ENCODE measurements at places on chromosomes 3 and 15.

- DNase-seq: no peak
These were observed 19.3 kb upstream of the SLC4A7 start for GRCh38 chr3:27503526-27503925.

DNA sequence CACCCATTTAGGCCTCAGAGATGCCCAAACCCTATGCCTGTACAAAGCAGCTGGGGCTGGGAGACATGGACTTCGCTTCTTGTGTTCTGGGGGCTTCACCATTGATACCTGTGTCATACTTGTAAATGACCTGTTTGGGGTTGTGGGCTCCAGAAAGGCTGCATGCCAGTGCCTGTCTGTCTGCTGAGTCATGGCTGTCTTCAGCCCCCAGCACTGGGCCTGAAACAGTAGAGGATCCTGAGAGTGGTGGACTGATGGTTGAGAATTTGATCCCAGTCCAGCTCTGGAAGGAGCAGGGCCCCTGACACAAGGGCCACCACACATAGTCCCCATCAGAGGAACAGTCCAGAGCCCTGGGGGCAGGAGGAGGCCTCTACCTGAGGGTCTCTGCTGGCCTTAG lies 24.6 kb upstream of the APEH start:
- no peak for DNase-seq

DNA sequence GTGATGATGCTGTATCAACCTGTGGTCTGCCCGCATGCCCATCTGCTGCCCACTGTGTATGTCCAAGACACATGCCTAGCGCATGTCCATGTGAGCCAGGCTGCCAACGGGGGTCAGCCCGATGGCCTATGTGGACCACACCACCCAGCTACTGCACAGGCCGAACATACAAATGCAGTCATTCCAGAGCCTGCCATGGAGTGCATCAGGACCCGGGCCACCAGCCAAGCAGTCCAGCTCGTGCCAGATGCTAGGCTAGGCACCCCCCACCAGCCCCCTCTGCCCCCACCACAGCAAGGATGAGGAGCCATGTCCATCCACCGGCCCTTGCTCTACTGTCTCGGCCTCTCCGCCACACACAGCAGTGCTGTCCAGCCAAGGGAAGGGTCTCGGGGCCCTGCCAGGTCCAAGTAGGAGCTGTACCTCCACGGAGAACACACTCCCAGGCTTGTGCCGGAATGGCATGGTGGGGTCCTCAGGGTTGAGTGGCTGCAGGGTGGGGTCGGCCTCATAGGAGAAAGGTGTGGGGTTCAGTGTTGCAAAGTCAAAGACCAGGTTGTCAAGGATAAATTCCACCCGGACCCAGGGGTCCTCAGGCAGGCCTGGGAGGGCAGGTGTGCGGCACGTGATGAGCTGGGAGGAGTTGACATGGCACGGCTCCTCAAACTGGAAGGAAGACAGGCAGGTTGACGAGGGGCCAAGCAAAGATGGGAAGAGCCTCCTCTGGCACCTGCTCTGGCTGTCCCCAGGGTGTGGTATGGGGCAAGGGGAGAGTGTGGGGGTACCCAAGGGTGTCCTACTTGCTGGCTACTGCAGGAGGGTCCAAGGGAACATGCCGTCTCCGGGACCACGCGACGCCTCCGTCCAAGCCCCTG lies 15.3 kb downstream of the PLXNB1 start:
- DNase-seq: no peak

DNA sequence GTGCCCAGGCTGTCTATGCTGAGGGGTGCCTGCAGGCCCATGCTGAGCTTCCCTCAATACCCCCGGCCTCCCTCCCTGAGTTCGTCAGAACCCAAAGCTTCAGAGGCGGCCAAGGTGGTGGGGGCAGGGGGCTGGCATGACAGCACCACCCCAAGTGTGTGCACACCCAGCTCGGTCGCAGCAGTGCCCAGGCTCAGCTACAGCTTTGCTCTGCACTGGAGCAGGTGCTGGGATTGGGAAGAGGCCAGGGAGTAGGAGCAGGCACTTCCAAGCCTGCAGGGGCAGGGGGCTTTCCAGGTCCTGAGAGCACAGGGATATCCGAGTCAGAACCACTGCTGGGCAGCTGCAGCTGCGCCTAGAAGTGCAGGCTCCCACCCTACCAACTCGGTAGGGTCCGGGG lies 283.9 kb downstream of the UBE2E2 start:
- no peak for DNase-seq

GRCh38 chr3:128496602-128497304 lies 3.8 kb upstream of the GATA2 start:
- peak; percentile 54 for DNase-seq

DNA sequence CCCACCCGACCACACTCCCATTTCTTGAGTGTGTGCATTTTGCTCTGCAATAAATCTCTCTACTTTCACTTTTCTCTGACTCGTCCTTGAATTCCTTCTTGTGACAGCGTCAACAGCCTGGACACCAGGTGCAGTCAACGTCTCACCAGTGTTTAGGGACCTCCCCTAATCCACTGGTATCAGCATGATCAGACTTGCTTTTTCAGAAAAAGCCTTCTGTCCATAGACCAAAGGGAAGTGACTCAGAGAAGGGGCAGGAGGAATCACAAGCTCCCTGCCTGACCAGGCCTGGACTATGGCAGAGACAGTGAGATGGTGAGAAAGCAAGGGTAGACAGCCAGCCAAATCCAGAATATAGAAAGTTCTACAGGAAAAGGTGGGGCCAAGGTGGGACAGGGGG lies 15.5 kb downstream of the CCR5 start:
- no peak for DNase-seq

GRCh38 chr15:53830707-53831386 lies 71.4 kb upstream of the WDR72 start:
- DNase-seq: no peak

- no peak for DNase-seq
These were observed 22.3 kb downstream of the PRR20G start for GRCh38 chr3:127265581-127265981.

DNA sequence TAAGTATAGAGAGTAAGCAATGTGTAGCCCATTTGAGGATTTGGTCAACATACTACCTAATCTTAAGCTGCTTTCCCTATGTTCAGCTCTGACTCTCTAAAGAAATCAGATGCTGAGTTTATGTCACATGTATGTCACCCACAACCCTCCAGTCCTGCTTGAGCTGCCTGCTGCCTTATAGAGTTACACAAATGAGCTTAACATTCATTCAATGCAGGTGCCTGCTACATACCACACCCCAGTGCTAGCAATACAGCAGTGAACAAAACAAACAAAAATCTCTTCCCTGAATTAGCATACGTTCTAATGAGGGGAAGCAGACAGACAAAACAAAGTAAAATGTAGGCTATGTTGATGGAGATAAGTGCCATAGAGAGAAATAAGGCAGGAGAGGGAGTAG lies 93.0 kb downstream of the HHLA2 start:
- no peak for DNase-seq

DNA sequence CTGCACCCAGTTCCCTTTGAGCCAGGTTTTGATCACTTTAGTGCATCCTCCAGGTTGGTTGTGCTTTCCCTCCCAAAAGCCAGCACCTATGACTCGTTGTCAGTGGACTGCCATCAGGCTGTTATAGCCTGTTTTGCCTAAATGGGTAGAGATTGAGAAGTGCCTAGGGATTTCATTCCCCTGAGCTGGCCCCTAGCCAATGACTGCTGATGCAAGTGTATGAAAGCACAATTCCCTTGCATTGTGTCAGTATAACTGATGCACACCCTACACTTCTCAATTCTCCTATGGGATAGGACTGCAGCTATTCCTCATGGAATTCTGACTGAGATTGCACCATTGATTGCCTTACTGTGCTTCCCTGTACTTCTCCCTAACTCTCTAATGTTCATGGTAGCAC lies 102.1 kb upstream of the ARPP21 start:
- DNase-seq: no peak

DNA sequence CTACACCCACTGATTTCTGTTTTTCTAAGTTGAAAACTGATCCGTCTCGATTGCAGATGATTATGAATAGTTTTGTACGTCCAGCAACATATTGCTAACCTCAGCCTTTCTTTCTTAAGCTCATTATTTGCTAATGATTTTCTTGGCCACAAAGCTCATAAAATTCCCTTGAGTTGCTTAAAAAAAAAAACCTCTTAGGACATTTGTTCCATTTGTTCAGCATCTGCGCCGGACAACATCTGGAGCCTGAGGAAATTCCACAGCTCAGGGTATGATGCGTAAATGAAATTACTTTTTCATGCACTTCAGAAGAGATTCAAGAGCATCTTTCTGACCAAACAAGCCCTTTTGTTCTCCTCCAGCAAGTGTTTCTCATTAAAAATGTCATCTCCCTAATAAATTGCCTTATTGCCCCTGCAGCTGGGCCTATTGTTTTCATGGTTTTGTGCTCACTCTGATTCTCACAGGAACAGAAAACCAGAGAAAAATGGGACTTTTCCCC lies 249.1 kb upstream of the MCTP2 start:
- DNase-seq: peak; percentile 63

GRCh38 chr15:55389264-55389607 lies 18.9 kb downstream of the CCPG1 start:
- DNase-seq: no peak

DNA sequence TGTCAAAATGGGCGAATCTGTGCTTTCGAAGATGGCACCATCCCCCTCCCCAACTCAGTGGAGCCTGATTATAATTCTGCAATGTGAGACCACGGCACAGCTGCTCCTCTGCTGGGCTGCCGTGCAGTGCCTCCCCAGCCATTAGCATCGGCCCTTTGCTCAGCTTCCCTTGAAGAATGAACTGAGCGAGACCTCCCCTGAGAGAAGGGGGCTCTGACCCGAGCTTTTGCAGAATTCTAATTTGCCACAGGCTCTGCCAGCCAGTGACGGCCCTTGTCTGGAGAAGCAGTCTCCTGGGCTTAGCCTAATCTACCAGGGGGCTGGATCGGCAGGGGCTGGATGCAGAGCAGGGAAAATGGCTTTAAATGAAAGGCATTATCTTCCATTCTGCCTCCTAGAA lies 57.2 kb downstream of the GLDN start:
- DNase-seq: no peak

DNA sequence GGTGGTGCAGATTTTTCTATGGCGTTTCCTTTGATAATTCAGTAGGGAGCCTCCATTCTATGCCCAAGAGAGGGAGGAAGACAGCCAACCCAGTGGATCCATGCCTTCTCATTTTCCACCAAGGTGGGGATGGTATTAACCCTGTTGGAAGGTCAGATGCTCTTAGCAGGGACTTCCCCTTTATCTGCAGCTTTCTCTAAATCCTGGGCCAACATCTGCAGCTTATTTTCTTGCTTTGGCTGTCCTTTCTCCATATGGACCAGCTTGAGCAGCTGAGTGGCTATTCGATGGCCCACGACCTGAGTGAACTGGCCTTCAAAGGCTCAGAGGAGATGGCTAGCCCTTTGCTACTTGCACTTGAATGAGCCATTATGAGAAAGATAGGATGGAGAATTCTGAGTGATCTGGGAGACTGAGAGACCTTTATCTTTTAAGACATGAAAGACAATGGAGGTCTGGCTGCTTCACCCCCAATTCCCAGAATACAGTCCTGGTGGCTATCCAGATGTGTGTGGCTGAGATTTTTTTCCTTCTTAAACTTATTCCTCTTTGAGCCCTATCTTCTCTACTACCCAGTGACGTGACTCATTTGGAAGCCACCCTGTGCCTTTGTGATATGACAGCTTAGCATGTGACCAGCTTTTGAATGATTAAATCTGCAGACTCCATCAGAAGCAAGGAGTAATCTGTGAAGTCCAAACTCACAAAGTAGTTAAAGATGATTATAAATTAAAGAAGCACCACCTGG lies 39.6 kb upstream of the TRAK1 start:
- no peak for DNase-seq

- DNase-seq: no peak
These were observed 43.0 kb downstream of the FLNB start for GRCh38 chr3:58051196-58051595.

- no peak for DNase-seq
These were observed 183.6 kb downstream of the POLQ start for GRCh38 chr3:121362035-121362734.

DNA sequence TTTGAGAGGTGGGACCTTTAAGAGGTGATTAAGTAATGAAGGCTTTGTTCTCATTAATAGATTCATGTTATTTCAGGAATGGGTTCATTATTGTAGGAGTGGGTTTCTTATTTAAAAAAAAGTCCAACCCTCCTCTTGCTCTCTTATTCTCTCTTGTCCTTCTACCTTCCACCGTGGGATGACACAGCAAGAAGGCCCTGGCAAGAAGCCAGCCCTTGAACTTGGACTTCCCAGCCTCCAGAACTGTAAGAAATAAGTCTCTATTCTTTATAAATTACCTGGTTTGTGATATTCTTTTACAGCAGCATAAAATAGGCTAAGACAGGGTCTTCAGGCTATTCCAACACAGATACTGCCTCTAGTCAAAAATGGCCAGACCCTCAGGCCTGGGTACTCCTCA lies 62.2 kb downstream of the MYLK start:
- DNase-seq: no peak

GRCh38 chr3:111472556-111472955 lies 69.4 kb upstream of the CD96 start:
- DNase-seq: no peak

- DNase-seq: no peak
These were observed 51.2 kb downstream of the CFAP20DC start for GRCh38 chr3:58998476-58999117.

- DNase-seq: no peak
These were observed 112.4 kb upstream of the SPATA16 start for GRCh38 chr3:173253471-173253870.

DNA sequence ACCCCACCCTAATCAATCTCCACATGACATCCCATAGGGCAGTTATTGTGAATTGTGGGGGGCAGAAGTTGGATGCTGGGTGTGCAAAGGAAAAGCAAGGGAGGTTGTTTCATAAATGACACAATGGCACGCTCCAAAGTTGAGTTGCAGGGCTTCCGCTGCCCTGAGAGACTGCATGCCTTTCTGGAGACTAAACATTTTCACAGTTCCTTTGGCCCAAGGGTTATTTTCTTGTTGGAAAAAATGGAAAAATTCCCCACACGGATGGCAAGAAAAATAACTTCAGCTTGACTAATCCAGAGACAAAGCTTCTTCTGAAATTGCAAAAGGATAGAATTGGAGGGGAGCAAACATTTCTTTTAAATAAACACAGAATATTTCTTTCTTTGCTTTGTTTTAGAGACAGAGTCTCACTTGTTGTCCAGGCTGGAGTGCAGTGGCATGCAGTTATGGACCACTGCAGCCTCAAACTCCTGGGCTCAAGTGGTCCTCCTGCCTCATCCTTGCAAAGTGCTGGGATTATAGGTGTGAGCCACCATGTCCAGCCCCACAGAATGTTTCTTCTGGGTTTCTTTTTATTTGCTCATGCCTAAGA lies 19.1 kb upstream of the TPM1 start:
- no peak for DNase-seq

- no peak for DNase-seq
These were observed 68.8 kb downstream of the DNAJC13 start for GRCh38 chr3:132486099-132486498.

Data from testis (tissue), 5 donors.